ENCODE measurements at places on chromosomes 2 and 18. TPM values are rescaled to one million over a fixed set of nuclear protein-coding genes. Genes with fewer than 3 reads are reported as not detected.
A peak's percentile ranks its signal among the peaks of the same experiment; 100 is the strongest.

The CDH2 gene
- 0.37 TPM for total RNA-seq

The DSC3 gene
- total RNA-seq, result 0.56 TPM

The NABP1 gene
- total RNA-seq, result 42.1 TPM

The NAT8 gene
- total RNA-seq, result not detected

The GPBAR1 gene
- total RNA-seq, result 0.24 TPM

The FEV gene
- not detected for total RNA-seq

The NPPC gene
- 1.1 TPM for total RNA-seq

The LYPD1 gene
- not detected for total RNA-seq

The CYTIP gene
- total RNA-seq, result 302 TPM

The RBM44 gene
- 0.47 TPM for total RNA-seq

The HOXD4 gene
- total RNA-seq, result not detected

The VSNL1 gene
- total RNA-seq, result not detected

DNA sequence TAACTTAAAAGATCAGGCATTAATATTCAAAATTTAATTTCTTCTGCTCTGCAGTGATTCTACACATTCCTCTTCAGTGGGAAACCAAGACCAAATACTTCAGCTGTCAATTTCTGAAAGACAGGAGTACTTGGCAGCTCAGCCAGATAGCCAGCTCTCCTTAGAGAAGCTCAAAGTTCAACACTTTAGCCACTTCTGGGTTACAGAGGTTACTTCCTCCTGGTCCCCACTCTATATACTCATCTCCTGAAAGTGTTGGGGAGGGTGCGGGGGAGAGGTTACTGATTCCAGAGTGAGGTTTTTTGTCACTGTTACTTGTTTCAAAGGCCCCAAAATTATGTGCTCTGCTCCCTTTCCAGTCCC, 4.1 kb downstream of the CYTIP start:
- peak; percentile 49 for DNase-seq

GRCh38 chr2:161998857-161999256, 75.2 kb downstream of the DPP4 start:
- DNase-seq, result no peak

- no peak for DNase-seq
Observed at GRCh38 chr2:133658020-133658903, 90.0 kb upstream of the NCKAP5 start.

GRCh38 chr2:117571590-117572349, 242.7 kb upstream of the DDX18 start:
- no peak for DNase-seq

DNA sequence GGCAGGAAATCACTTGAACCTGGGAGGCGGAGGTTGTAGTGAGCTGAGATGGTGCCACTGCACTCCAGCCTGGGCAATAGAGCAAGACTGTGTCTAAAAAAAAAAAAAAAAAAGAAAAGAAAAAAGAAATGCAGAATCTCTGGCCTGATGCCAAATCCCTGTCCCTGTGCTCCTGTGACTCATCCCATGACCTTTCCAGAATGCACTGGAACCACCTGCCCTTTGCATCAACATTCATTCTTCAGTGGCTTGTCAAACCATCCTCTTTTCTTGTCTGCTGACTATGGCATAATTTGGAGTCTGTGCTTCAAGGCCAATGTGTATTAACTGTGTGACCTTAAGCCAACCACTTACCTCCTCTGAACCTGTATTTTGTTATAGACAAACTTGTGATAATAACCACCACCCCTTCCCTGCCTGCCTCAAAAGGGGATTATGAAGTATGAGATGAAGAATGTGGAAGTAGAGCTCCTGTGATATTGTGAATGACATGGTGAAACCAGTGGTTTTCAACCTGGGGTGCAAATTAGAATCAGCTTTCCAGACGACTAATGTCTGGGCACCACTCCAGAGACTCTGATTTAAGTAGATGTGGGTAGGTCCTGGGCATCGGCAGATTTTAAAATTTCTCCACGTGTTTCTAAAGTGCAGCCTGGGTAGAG, 189.3 kb downstream of the CLIP4 start:
- no peak for DNase-seq

DNA sequence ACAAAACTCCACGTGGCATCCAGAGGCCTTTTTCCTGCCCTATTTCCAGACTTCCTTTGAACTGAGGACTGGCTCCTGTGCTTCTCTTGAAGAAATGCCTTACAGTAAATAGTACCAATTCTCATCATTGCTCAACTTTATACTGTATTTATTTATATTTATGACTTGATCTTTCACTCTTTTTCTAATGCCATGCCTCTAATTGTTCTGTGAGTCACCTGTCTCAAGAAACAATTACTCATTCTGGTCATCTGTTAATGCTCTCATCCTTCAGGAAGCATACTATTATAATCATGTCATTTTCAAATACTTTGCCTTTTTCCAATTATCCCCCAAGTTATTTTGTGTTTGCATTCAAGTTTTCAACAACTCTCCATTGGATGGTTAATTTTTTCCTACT, 85.9 kb downstream of the DCDC2C start:
- DNase-seq, result no peak

DNA sequence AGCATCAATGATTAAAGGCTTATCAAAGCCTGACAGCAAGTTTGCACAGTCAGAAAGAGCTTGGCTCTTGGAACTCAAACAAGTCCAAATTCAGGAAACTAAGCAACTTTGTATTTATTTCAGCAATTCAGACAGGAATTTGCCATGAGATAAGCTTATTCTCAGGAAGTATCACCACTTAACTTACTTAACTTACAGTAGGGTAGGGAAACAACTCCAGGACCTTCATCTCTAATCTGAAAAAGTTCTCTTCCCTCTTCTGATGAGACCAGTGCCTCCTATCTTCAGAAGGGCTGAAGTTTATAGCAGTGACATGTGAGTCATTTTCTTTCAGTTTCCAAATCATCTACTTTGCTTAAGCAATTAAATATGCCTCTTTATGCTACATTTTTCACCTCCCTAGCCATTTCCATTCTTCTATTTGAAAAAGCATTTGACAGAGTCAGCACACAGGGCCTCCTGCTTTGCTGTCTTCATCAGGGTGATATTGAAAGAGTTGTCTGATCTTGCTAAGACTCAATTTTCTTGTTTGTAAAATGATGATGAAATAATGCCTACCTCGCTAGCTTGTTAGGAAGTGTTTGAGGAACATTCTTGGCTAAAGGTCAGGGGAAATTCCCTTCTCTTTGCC, 389.5 kb downstream of the RND3 start:
- DNase-seq, result no peak

GRCh38 chr2:201709049-201709448, 10.6 kb upstream of the MPP4 start:
- DNase-seq, result no peak

DNA sequence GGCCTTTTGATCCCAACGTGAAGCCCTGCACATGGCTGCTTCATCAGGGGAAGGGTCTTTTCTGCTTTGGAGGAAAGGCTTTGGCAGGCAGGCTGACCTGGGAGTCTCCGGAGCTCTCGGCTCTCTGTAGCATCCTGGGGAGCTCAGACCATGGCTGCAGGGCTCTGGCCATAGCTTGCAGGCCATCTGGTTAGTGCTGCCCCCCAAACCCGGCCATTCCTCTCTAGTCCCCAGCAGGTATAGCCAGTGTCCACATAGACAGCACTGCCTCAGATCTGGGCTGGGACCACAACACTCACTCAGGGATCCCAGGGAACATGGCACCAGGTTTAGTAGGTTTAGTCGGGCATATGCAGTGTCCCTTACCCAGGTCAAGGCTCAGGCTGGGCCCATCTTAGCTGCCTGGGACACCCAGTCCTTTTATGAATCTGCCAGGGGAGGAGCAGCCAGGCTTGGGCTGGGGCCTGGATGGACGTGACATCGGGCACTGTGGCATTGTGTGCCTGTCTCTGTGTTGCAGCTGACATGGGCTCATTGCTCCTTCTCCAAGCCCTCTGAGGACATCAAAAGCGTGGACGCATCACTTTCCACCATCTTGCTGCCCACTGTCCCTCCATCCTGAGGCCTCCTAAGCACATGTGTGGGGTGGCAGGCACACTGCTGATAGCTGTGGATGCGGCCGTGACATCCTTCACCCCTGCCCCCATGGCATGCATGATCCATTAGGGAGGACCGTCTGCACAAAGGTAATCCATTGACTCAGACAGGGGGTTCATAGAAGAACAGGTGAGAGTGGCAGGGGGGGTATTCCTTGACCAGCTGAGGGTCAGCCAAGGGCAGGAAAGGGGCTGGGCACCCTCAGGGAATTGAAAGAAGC, 19.2 kb upstream of the GPR35 start:
- no peak for DNase-seq

- peak; percentile 41 for DNase-seq
Observed at GRCh38 chr18:26621161-26622026, 73.0 kb upstream of the KCTD1 start.

DNA sequence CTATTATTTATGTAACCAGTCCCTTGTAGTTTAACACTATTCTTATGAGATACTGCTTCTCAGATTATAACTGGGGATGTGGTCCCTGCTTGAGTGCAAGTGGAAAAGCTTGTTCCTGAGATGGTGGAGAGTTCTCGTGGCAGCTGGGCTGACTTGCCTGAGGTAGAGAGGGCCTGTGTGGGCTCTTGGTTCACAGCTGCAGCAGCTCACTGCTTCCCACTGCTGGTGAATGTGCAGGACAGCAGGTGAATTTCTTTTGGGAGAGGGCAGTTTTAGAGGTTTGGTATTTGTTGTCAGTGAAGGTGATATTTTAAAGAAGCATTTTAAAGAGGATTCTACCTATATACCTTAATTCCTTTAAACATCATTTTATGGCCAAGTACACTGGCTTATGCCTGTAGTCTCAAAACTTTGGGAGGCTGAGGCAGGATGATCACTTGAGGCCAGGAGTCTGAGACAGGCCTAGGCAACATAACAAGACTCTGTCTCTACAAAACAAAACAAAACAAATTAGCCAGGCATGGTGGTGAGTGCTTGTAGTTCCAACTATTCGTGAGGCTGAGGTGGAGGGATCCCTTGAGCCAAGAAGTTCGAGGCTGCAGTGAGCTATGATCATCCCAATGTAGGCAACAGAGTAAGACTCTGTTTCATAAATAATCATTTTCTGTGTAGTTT, 94.8 kb downstream of the MTA3 start:
- DNase-seq, result peak; percentile 60

GRCh38 chr2:110182449-110182848, 22.4 kb downstream of the NPHP1 start:
- no peak for DNase-seq

GRCh38 chr18:21798126-21798525, 57.5 kb downstream of the MIB1 start:
- no peak for DNase-seq

DNA sequence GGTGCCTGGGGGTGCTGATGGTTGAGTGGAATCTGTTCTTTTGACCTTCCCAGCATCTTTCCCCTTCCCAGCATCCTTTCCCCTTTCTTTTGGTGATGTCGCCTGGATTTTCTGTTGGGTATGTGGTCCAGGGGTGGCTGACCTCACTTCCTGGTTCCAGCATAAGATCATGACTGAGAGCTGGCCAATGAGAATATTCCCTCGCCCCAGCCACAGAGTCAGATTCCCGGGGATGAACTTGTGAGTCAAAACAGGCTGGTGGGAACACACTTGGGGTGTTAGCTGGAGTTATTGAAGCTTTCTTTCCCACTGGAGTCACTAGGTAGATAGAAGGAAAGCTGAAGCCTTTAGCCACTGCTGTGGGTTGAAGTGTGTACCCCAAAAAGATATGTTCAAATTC, 28.0 kb upstream of the FOSL2 start:
- DNase-seq, result no peak

GRCh38 chr18:60191926-60192325, 180.6 kb downstream of the MC4R start:
- no peak for DNase-seq

GRCh38 chr2:144102386-144102785, 417.5 kb downstream of the ZEB2 start:
- DNase-seq, result no peak

DNA sequence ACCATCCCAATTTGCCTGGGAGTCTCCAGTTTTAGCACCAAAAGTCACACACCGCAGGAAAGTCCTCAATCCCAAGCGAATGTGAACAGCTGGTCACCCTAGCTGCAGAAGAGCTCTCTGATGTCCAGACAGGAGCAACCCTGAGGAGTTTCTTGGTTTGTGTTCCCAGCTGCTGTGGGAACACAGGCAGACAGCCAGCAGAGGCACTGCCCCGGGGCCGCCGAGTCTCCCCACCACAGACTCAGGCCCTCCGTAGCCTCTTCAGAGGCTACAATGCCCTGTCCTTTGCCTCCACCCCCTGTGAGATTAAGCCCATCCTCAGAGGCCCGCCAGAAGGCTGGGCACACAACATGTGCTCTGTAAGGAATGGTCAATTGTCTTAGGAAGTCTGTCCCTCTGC, 111.5 kb downstream of the TTC32 start:
- no peak for DNase-seq

- no peak for DNase-seq
Observed at GRCh38 chr2:130827502-130828251, 9.0 kb upstream of the ARHGEF4 start.

GRCh38 chr2:24359129-24360049, 947 bp downstream of the ITSN2 start:
- DNase-seq, result peak; percentile 59

DNA sequence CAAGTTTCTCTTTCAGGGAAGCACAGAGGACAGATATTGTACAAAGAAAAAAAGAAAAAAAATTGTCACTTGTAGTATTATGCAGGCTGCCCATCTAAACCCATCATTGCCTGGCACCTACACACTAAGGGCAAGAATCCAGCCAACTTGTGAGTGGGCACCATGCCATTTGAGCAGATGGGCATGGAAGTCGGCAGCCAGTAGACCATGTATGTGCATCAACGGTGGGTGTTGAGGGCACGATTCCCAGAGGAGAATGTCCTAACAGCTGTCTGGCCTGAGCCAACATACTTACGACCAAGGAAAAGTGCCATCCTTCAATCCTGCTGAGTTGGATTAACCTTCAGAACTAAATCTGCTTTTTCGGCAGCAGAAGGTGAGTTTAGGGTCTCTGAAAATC, 63.9 kb downstream of the ARHGAP15 start:
- DNase-seq, result no peak

Measured in activated naive CD8-positive, alpha-beta T cell treated with anti-CD3 and anti-CD28 coated beads for 36 hours (primary cell).